ENCODE measurements at places on chromosomes 2 and 18.
A peak's percentile ranks its signal among the peaks of the same experiment; 100 is the strongest.

GRCh38 chr2:206798000-206798399 lies 32.6 kb downstream of the FASTKD2 start:
- DNase-seq = no peak

DNA sequence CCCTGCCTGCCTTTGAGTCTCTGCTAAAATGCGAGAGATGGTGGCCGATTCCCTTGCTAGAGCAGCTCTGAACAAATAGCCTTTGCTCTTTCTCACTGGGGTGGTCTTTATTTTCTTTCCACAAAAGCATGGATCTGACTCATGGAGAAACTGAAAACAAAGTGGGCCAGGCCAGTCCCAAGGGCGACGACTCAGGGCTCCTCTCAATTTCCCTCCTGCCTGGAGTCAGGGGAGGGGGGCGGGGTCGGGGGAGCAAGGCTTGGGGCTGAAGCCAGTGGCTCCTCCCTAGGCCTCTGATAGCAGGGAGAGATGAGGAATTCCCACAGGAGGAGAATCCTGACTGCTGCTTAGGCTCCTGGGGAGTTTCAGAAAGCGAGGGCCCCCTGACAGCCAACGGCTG lies 17.1 kb upstream of the IL1R2 start:
- DNase-seq = no peak

GRCh38 chr2:186751790-186752189 lies 57.9 kb downstream of the FAM171B start:
- no peak for DNase-seq

DNA sequence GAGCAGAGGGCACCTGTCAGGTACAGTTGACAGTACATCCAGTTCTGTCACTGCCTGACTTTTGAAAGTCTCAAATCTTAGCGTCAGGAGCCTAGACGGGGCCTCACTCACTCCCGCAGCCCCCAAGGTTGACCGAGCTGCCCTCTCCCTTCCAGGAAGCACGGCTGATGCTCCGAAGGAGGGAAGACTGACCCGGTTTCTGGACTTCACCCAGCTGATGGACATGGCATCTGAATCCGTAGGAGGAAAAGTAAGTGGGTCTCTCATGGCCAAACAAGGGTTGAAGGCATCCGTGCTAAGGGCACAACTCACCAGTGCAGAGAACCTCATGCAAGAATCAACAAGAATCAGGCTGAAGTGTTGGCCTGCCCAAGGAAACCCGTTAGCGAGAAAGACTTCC lies 12.9 kb downstream of the ALLC start:
- DNase-seq = peak; percentile 8

DNA sequence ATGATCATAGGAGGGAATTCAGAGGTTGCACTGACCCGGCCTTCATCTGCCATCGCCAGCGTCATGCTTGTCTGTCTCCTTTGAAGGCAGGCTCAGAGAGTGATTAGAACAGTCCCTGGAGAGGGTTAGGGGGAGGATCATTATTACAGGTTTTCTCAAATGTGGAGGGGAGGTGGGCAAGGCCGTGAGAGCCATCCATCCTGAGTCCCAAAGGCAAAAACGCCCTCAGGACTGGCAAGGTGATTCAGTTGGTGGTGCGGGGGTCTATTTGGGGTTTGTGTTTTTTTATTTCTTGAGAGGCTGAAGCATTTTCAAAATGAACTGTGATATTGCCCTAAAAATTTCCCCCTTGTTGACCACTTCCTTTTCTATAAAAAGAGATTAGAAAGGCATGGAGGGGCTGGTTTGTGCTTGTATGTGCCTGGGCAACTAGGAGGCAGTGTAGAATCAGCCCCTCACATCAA lies 39.3 kb upstream of the GYPC start:
- no peak for DNase-seq

GRCh38 chr2:25257032-25257552 lies 84.6 kb downstream of the DNMT3A start:
- no peak for DNase-seq

DNA sequence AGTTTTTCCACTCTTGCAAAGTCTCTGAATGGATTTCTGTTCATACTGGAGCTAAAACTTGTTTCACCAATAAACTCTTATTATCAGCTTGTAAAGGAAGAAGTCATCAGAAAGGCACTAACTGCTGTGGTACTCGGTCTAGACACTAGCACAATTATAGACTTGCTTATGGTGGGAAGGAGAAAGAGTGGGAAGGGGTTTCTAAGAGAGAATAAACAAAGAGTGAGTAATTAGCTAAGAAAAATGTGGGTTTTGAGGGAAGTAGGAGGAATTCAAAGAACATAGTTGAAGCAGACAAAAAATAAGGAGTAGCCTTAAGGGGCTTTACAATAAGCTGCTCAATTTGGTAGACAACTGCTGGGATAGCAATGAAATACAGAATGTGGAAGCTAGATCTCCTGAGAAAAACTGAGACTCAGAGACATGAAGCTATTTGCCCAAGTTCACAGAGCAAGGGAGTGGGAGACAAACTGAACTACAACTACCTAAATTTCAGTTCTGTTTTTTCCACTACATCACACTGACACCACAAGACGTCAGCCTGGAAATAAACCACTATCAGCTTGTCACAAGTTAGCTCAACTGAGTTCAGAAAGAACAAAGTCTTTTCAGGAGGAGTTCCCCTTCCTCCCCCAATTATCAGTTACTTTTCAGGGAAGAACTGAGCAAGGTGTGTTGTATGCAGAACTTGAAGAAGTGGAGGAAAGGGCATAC lies 59.7 kb downstream of the MAP4K3 start:
- no peak for DNase-seq
